ENCODE measurements at places on chromosomes 1 and 21.

DNA sequence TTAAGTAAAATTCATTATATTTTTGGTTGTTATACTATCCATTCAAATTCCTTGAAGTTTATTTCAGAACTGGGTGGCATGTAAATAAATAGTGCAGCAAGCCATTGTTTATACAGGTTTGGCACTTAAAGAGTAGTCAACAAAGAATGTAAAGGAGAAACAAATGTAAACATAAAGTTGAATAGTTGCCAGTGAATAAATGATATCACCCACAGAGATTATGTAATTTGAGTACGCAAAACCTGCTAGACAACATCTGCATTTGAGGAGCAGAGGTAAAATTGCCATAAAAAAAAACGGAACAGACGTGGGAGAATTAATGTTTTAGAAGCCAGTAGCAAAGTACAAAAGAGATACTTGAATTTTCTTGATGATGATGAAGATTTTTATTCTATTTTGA lies 111.6 kb downstream of the ADGRL2 start:
- DNase-seq, result no peak

- no peak for DNase-seq
These were observed 3.5 kb upstream of the RNF220 start for GRCh38 chr1:44401256-44402228.

GRCh38 chr1:226427131-226427530 lies 19.2 kb upstream of the PARP1 start:
- DNase-seq, result no peak

GRCh38 chr21:16059981-16060380 lies 330.2 kb downstream of the USP25 start:
- DNase-seq, result no peak

- DNase-seq, result no peak
These were observed 94.3 kb upstream of the EDN2 start for GRCh38 chr1:41578712-41579335.

- DNase-seq, result peak; percentile 71
These were observed 1.5 kb downstream of the HIPK1 start for GRCh38 chr1:113930499-113931161.
